ENCODE measurements at places on chromosomes 7 and 10. TPM values are rescaled to one million over a fixed set of nuclear protein-coding genes. Genes with fewer than 3 reads are reported as not detected.

PLCE1 gene
- 0.04 TPM for total RNA-seq

TMEM196 gene
- not detected for total RNA-seq

MEOX2 gene
- 47.8 TPM for total RNA-seq

ZNRF2 gene
- total RNA-seq, result 5.9 TPM

CPA2 gene
- total RNA-seq, result not detected

FAM171A1 gene
- 75.8 TPM for total RNA-seq
